ENCODE measurements at places on chromosomes 11 and 22.

DNA sequence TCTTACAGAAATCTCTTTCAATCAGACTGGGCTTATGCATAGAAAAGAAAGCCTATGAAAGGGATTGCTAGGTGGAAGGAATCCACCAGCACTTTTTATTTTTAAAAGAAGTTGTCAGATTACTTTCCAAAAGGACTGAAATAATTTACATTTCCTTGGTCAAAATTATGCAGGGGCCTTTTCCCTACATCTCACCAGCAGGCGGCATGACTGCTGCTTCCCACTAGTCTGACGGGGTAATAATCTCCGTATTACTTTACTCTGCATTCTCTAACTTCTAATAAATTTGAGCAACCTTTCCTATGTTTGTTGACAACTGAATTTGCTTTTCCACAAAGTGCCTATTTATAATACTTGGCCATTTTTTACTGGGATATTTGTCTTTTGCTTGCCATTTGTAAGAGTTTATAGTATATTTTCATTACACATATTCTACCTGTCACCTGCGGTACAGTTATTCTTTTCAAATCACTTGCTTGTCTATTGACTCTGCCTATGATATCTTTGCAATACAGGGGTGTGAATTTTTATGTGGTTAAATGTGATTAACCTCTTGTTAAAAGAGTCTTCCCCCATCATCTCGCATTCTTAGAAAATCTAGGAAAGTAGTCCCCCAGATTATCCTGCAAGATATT is 51.9 kb upstream of the USP47 start:
- DNase-seq = no peak

GRCh38 chr11:69075421-69076128 is 26.8 kb downstream of the TPCN2 start:
- no peak for DNase-seq

DNA sequence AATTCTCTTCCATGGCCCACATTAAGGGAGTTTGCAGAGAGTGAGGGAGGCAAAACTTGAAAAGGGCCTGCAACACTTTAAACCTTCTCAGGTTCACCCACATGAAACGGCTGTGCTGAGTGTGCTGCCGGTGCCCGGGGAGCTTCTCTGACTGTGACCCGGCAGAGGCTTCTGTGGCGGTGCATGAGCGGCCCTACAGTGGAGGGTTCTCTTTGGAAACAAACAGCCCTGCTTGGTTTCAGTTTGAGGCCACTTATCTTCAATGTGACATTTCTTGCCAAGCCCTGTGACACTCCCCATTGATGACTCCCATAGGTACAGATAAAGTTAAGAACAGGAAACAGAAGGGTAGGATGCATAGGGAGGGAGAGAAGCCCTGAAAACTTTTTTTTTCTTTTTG is 31.8 kb downstream of the FAM118A start:
- no peak for DNase-seq

DNA sequence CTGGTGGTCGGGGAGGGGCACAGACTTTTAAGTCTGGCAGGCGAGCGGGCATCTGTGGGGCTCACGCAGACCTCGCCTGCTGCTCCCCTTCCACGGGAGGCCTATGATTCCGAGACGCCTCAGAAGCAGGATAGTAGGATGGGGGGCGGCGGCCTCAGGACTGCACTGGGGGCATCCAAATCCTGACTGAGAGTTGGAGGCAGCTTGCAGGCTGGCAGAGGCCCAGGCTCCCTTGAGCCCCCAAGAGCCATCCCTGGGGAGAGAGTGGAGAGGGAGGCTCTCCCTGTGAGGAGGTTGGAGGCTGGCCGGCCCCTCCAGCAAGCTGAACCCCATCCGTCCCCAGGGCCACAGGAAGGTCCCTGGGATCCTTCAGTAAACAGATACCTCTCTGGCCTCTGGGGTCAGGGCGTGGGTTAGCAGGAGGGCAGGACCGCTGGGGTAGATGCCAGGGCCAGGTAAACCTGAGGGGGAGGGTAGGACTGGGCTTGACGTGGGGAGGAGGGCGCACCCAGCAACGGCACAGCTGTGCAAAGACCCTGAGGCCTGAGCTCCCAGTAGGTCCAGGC is 33.3 kb downstream of the SBF1 start:
- DNase-seq = no peak

DNA sequence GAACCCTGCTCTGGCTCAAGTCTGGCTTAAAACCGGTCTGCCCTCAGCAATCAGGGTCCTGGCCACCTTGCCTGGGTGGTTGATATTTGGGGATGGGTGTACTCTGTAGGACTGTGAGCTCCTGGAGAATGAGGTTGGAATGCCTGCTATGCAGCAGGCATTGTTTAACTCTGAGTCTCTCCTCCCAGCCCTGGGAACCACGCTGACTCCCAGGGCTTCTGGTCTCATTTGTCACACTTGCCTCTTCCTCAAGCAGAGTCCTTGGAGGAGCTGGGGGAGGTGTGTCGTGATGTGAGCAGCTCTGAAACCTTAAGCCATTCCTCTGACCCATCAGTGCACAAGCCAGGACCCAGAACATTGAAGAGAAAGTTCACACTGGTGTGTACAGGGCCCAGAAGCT is 340.1 kb downstream of the MN1 start:
- no peak for DNase-seq

Measured in SHP77 treated with DMSO at 0.1 percent for 48 hours (cell line).